ENCODE measurements at places on chromosomes 4 and X.

DNA sequence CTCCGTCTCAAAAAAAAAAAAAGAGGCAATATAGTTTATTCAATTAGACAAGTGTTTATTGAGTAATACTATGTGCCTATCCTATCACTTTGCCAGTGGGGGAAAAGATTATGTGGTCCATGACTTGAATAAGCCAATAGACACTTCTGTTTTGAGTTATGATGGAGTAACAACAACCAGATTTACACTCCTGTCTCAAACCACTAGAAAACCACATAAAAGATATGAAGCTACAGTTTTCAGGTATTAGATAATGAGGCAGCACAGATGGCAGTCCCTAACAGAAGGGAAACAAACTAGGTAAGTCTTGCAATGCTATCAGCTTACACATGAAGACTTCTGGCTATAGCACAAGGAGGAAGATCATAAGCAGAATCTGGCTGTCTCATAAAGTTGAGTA is 22.5 kb downstream of the NFXL1 start:
- no peak for DNase-seq

GRCh38 chrX:65994519-65995506 is 45.1 kb downstream of the VSIG4 start:
- DNase-seq, result no peak

DNA sequence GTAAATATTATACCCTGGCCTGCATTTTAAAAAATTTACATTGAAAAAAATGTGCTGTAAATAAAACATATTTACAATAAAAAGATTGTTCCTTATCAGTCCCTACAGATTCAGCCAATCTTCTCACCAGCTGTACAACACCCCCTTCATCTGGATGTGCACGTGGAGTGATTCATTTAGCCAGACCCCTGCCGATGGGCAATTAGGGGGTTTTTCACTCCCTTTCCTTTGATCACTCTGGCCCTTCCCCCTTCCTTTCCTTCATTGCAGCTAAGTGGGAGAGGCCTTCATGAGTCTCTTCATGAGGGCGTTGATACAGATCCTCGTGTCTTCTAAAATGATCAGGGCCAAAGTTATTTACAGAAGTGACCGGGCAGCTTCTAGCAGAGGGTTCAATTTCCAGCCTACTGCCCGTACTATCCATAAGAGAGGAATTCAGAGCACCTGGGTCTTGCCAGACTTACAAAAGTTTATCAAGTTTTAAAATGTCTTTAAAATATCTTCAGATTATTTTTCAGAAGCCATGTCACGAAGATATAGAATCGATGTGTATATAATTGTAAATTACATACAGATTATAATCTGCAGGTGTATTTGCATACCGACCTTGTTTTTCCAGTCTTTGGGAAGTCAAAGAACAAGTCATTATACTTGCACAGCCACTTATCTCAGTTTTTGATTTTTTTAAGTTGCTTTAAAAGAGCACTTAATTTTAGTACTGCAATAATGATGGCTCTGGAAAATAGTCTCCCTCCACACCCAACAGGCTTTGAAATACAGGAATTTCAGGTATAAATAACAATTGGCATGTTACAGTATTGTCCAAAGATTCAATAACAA is 21.4 kb upstream of the RASL11B start:
- no peak for DNase-seq

- DNase-seq, result no peak
These were observed 289.8 kb downstream of the ARHGAP10 start for GRCh38 chr4:148021686-148022085.

DNA sequence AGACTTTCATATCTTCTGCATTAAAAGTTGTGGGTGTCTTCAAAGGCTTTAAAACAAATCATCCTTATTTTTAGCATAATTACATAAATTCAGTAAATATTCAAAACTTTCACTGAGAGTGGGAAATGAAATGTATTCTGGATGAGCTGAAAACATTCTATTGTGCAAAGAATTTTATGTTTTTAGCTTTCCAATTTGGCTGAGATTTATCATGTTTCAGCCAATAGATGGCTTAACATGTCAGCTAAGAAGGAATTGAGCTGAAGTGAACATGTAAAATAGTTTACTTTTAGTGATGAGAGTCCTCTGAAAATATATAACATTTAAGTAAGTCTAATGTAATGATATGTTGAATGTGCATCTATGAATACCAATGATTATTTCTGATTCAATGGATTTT is 213.5 kb upstream of the GIMD1 start:
- DNase-seq, result no peak

GRCh38 chr4:145315811-145316225 is 135.4 kb upstream of the OTUD4 start:
- no peak for DNase-seq

DNA sequence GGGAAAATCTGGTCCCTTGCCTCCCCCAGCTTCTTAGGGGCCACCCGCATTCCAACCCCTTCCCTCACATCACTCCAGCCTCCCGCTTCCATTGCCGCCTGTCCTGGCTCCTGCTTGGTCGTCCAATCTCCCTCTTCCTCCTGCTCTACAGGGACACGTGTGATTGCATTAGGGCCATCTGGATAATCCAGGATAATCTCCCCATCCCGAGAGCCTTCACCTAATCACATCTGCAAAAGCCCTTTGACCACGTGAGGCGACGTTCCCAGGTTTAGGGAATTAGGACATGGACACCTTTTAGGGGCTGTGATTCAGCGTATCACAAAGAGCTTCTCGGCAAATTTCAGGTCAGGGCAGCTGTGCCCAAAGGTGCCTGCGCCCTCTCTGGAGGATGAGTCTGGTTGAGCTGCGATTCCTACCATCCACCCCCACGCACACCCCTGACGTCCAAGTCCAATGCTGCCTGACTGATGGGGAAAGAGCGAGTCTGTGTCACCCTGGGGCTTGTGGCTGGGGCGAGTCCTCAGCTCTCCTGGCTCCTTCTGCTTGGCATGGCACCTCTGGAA is 104.6 kb downstream of the PSAPL1 start:
- DNase-seq, result no peak

GRCh38 chr4:30979402-30979801 is 259.2 kb downstream of the PCDH7 start:
- DNase-seq, result no peak

DNA sequence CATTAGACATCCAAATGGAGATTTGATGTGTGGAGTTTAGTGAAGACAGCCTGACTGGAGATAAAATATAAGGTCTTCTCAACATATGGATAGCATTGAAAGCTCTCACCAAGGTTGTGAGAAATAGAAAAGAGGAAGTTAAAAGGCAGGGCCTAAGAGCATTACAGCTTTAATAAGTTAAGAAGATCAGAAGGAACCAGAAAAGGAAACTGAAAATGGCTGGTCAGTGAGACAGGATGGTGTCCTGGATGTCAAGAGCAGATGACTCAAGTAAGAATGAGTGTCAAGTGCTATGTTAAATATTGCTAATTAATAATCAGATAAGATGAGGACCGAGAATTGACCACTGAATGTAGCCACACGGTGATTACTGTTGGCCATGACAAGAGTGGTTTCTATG is 642.9 kb downstream of the STPG2 start:
- DNase-seq, result no peak

DNA sequence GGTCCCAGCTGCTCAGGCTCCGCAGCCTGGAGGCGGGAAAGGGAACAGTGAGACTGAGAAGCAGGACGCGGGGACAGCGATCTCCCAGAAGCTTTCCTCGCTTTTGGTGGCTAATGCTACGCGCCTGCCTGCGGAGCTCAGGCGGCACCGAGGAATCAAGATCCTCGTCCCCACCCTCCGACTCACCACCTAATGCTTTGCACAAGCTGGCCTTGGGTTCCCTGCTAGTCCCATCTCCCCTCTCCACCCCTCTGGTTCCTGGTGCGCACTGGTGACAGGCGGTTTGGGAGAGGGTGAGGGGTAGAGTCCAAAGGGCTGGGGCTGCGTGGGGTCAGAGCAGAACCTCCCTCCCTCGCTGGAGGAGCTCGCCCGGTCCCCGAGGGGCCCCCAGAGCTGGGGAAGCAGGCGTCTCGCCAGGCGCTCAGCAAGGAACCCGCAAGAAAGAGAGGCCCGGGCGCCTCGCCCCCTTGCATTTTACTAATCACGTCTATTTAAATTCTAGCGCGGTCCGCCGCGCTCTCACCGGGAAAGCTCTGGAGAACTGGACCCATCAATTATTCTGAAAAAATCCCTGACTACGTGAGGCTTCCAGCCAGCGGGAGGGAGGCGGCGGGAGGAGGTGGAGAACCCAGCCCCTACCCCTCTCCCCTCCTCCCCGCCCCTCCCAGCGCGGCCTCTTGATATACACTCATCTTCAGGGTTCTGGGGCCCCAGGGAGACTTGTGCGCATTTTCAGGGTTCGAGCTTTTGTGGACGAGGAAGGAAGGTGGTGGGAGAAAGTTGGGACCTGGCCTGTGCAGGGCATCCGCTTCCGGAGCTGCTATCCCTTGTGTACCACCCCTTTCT is 9.1 kb downstream of the POU4F2 start:
- no peak for DNase-seq

- peak; percentile 36 for DNase-seq
These were observed 266.8 kb downstream of the C4orf33 start for GRCh38 chr4:129362691-129363274.

GRCh38 chr4:188783606-188784160 is 644.4 kb downstream of the TRIML1 start:
- DNase-seq, result no peak

DNA sequence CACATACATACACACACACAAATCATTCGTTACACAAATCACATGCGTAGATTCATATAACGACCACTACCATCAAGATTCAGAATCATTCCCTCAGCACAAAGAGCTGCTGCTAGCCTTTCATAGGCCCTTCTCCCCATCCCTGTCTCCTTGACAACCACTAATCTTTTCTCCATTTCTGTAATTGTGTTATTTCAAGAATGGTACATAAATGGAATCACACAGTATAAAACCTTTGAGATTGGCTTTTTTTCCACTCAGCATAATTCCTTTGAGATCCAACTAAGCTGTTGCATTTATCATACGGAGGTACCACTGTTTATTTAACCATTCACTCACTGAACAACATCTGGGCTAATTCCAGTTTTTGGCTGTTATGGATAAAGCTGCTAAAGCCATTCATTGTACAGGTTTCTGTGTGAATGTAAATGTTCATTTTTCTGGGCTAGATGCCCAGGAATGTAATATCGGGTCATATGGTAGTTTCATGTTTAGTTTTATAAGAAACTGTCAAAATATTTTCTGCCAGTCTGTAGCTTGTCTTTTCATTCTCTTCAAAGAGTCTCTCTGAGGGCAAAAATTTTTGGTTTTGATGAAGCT is 64.1 kb downstream of the USP11 start:
- DNase-seq, result no peak

DNA sequence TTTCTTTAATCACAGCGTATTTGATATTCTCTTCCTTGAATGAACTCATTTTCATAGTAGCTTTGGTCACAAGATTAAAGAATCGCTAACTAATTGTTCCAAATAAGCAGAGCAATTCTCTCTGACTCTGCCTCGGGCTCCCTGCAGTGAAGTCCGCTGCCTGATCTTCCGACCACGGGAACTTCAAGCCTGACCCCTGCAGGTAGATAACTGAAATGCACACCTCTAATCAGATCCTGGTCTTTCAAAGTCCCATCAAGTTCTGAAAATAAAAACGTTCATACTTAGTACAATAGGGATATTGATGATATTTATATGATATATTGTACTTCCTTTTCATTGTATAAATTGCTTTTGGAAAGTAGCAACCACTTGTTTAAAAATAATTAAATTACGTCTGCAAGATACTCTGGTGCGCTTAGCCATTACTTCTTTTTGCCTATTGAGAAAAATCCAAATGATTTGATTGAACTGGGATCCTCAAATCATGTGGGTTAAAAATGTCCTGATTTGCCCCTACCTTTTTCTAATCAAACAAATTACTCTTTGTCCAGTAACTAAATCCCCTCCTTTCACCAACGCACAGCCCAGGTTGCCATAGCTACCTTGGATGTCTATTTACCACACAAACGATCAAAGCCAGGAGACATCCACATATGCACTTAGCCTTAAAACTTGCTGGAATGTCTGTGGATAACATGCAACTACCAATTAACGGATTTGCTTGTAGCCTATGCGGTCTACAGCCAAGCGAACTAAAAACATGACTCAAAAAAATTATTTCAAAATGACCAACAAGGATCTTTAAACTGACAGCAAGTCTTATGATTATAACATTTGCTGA is 4.2 kb downstream of the MID1 start:
- peak; percentile 53 for DNase-seq

DNA sequence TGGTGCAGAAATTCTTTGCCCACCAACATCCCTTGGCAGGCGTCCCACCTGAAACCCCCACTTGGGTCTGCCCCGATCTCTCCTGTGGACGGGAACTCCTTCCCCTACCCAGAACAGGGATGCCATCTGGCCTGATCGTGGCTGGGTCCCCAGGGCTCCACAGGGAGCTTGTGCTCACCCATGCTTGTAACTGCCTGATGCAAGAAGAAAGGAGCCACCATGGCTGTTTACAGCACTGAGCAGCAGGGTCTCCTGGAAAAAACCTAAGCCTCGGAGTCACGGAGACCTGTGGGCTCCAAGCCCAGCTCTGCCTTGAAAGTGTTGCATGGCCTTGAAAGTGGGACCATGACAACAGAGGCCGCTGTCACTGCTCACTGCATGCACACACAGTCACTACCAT is 101.5 kb upstream of the AFAP1 start:
- DNase-seq, result no peak

GRCh38 chr4:126445596-126445995 is 1130.8 kb downstream of the FAT4 start:
- DNase-seq, result no peak

- no peak for DNase-seq
These were observed 599.7 kb downstream of the ARAP2 start for GRCh38 chr4:35644591-35644990.

DNA sequence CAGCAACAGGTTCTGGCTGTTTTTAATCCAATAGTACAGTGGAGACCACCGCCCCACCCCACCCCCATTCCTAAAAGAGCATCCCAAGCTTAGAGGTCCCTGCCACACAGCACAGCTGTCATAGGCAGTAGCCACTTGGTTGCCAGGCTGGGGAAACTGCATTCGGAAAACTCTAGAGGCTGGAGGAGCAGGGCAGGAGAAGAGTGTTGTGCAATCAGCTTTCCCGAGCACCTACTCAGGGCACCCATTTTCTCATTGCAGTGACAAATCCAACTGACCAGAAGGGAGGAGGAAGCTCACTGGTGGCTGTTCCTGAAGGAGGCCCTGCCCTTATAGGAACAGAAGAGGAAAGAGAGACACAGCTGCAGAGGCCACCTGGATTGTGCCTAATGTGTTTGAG is 1.1 kb downstream of the CXCL1 start:
- DNase-seq, result no peak

DNA sequence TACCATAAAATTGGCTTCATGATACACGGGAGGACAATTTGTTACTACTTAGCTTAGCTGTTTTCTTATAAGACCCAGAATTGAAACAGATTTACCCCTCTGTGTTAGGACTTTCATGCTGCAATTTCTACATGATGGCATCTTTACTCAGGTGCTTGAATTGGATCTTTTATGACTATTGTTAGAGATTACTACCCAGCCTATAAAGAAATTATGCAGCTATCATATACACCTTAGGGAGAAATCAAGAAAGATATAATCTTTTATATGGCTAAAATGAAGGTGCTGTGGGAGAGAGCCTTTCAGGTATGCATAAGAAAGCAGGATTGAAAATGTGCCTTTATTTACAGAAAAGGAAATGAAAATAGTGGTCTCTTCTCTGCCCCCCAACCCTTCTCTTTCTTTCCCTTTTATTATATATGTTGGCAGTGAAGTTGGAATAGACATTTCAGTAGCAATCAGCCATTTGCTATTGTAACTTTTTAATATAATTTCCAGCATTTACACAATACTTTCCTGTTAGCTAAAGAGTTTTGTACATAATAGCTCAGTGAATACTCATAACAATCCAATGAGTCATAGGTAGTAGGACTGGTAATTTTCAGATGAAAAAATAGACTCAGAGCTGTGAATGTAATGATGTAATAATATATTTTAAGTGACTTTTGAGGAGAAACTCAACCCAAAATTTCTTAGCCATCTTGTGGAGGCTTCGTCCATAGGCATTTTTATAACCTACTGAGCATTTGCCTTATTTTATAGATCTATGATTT is 311.8 kb downstream of the ADGRL3 start:
- DNase-seq, result no peak

All from Daoy (cell line).